Calu3 (cell line): ENCODE measurements at places on chromosomes 13 and 19. TPM values are rescaled to one million over a fixed set of nuclear protein-coding genes. Genes with fewer than 3 reads are reported as not detected.

CEACAM21 gene
- not detected in 2 replicates for total RNA-seq

DNA sequence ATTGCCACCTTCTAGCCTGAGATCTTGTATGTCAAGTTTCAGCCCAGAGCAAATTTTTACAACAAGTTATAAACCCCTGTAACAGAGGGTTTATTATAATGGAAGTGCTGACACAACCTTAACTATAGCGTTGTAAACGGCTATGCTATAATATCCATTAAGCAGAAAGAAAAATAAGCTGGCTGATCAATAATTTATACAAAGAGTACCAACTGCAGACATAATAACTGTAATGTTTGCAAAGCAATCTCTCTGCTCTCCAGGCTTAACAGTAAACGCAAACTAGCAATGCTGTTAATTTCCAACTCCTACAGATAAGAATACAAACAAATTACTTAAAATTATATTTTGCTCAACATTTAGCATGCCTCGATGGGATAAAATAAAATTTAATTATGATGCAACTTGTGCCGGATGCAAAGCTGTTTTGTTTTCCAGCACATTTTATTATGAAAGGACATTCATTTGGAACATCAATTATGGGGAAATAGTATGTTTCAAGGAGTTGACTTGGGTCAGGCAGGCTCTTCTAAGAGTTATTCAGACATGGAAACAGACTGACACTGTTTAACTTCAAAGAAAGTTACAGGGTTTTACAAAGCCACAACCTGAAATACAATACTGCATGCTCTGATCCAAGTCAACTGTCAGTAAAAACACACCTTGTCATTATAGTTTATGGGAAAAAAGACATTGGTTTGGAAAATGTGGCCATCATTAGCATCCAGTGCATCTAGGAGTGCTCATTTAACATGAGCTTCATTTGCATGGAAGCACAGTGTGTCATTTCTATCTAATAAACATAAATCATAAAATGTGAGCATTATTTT lies 6.6 kb upstream of the DACH1 start:
- no peak for DNase-seq

SIGLECL1 gene
- total RNA-seq = not detected in 2 replicates

DNA sequence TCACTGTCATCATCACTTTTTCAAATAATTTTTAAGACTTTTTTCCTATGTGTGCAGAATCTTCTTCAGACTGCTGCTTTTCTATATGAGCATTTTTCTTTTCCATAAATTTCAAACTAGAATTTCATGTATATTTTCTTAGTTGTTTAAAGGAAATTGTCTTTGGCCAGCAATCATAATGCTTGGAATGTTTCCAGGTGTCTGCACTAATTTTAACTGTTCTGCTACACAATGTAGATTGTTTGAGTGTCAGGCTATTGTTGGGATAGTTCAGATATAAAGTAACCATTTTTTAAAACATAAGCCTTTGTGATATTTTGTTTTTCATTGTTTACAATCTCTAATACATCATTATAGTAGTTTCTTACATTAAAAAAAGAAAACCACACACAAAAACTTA lies 1418.5 kb downstream of the EFNB2 start:
- no peak for DNase-seq

GRCh38 chr13:107497661-107498060 lies 717.7 kb downstream of the LIG4 start:
- no peak for DNase-seq

- DNase-seq = no peak
Measured at GRCh38 chr13:31121379-31122140, 40.1 kb downstream of the HSPH1 start.

DNA sequence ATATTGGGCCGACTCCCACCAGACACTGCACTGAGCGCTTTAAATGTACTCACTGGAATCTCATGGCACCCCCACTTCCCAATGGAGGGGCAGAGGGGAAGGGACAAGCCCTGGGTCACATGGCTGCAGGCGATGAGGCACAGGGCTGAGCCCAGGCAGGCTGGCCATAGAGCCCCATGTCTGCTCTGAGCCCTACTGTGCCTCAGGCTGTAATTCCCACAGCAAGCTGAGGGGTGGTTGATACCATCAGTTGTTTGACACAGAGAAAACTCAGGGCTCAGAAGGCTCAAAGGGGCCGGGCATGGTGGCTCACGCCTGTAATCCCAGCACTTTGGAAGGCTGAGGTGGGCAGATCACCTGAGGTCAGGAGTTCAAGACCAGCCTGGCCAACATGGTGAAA lies 25.1 kb downstream of the RFX1 start:
- DNase-seq = no peak

GRCh38 chr19:21824679-21825078 lies 11.3 kb downstream of the ZNF43 start:
- DNase-seq = no peak

GJB6 gene
- total RNA-seq = 0.24 TPM in 1 of 2 replicates, not detected in the other

DNA sequence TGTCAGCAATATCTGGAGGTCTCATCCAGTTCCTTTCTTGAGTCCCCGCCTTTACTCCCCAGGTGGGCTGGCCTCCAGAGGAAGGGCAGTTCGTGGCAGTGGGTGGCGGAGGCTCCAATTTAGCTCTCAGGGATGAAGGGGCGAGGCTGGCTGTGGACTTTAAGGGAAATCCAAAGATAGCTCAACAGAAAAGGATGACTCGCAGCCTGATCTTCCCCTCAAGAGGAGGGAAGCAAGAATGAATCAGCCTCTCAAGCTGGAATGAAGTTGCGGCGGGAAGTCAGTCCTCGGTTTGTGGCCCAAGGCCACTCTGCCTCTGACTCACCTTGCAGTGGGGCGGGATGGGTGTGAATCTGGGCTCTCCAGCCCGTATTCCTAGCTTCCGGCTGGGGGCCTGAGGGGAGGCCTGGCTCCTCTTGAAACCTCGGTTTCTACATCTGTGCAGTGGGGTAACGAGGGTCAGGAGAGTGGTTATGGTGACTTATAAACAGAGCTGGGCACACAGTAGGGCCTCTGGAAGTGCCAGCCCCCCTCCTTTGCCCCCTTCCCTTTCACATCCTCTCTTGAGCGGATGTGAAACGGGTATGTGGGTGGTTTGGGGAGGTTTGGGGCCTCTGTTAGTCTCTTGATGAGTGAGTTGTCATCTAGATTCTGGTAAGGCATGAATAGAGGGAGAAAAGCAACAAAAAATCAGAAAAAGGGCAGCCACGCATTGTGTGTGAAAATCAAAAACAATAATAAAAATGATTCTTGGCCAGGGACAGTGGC lies 10.5 kb upstream of the SMG9 start:
- peak; percentile 77 for DNase-seq

- DNase-seq = no peak
Measured at GRCh38 chr13:79141082-79141481, 265.0 kb downstream of the RBM26 start.

DNA sequence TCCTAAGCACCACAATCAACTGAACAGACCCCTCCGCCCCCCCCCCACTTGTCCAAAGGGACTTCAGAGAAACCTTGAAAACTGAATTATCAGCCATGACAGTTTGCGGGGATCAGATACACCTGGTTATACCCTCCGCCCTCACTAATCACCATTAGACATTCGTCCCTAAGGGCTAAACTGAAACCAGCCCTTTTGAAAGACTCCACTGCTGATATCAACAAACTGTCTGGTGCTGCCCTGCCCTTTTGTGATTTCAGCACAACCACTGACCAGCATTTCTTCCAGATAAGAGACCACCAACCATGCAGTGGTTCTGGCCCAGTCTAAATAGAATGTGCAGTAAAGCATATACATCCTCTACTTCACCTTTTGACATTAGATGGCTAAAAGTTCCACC lies 1422.9 kb downstream of the EFNB2 start:
- no peak for DNase-seq

GRCh38 chr19:9971166-9971897 lies 35.0 kb upstream of the OLFM2 start:
- no peak for DNase-seq

DNA sequence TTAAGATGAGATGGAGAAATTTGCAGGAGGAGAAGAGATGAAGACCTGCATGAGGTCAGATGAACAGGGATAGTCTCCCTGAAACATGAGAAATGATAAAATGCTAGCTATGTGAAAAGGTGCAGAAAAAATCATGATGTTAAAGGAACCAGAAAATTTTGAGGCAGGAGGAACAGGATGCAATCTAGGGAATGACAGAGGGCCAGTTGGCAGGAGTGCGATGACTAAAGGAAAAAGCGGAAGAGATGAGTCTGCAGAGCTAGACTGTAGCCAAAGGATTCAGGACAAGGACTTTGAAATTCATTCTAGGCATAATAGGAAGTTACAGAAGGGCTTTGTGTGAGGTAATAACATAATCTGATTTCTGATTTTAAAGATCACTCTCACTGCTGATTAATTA lies 77.9 kb downstream of the TRPC4 start:
- DNase-seq = no peak

CYP2A6 gene
- not detected in 2 replicates for total RNA-seq

CALR3 gene
- not detected in 2 replicates for total RNA-seq

NLRP11 gene
- 0.22 TPM in 1 of 2 replicates, not detected in the other for total RNA-seq

DNA sequence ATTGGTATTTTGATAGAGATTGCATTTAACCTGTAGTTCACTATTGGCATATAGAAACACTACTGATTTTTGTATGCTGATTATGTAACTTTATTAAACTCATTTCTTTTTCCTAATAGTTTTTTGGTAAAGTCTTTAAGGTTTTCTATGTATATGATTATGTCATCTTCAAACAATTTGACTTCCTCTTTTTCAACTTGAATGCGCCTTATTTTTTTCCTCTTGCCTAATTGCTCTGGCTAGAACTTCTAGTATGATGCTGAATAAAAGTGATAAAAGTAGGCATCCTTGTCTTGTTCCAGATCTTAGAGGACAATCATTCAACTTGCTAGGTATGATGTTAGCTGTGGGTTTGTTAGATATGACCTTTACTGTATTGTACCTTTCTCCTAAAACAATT lies 1034.9 kb downstream of the PCDH9 start:
- DNase-seq = no peak

CLEC11A gene
- total RNA-seq = 2.3 and 2.4 TPM in 2 replicates

DNA sequence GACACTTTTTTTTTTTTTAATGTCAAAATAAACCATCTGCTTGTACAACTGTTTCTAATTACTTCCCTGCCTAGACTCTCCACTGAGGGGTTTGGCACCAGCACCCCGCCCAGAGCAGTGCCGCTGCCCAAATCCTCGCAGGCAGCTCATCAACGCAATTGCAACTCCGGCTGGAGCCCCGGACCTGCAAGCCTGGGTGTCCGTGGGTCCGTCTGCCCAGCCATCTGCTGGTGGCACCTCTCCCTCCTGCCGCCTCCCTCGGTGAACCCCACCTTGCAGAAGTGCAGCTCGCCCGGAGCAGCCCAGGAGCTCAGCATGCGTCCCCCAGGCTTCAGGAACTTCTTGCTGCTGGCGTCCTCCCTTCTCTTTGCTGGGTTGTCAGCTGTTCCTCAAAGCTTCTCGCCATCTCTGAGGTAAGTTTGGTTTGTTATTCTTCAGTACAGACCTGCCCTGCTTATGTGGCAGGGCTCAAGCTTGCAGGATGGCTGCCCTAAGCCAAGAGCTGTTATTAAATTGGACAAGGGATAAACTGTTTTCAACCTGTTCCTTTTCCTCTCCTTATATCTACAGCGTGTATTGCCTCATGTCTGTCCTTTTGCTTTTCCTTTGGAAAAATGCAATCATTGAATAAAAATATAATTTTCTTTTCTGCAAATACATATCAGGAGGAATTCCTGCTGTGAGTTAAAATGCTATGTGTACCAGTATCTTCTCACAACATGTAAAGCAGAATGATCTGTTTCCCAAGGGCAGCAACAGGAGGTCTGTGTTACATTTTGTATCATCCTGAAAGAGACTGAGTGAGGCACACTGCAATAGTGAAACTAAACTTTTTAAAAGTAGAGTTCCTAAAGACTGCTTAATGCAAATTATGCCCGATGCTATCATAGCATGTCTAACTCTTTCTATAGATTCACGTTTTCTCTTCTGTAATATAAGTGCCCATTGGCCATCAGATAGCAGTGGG lies at the start of gene ITGBL1:
Gene ITGBL1, plus strand, starts transcription at position 157 of the 967 bp plus-strand sequence. Its CDS starts 159 bp downstream, at position 316.
- DNase-seq = no peak

DNA sequence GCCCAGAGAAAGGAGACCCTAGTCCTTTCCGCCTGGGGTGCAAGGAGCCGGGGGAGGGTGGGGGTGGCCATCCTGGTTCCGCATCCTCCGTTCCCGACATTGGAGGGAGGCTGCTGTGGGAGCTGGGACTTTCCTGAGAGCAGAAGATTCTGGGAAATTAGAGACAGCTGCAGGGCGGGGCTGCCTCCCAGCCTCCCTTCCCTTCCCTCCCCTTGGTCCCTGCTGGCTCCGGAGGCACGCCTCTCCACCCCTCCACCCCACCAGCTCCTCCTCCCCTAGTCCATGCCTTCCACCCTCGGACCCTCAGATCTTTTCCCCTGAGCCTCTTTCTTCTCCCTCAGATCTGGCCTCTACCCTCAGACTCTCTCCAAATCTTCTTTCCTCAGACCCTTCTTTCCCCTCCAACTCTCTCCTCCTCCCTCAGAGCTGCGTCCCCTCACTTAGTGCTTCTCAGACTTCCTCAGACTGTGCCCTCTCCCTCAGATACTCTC lies 3.1 kb upstream of the BCL3 start:
- peak; percentile 52 for DNase-seq

DNA sequence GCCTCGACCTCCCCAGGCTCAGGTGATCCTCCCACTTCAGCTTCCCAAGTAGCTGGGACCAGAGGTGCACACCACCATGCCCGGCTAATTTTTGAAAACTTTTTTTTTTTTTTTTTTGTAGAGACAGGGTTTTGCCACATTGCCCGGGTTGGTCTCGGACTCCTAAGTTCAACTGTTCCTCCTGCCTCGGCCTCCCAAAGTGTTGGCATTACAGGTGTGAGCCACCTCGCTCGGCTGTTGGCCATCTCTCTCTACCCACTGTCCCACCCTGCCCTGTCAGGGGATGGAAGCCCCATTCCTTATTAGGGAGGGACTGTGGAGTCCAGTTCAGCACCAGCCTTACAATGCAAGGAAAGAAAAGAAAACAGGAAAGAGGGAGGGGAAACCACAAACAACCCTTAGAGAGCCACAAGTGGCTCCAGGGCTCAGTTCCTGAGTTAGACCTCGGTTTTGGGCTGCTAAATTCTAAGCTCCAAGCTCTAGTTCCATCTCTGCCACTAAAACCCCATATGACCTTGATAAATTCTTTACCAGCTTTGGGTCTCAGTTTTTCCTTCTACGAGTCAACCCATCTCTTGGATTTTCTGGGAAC lies 31.7 kb downstream of the ACTL9 start:
- no peak for DNase-seq

GRCh38 chr13:88895261-88895941 lies 1224.2 kb downstream of the SLITRK5 start:
- no peak for DNase-seq

DNA sequence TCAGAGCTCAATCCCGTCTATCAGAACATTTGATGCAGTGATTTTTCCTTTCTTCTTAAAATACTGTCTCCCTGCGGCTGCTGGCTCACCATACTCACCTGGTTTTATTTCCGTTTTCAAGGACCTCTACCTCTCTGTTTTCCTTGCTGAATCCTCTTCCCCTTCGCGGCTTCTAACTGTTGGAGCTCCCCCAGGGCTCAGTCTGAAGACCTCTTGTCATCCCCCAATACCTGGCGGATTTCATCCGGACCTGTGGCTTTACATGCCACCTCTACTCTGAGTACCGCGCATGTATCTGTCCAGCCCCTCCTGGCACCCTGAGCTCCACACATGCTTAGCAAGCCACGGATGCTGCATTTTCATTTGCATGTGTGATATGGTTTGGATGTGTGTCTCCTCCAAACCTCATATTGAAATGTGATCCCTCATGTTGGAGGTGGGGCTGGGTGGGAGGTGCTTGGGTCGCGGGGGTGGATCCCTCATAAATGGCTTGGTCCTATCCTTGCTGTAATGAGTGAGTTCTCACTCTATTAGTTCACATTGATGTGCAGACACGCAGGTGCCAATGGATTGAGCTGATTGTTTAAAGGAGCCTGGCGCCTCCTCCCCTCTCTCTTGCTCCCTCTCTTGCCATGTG lies 106.2 kb upstream of the LSM14A start:
- no peak for DNase-seq

ZNF132 gene
- total RNA-seq = not detected in 2 replicates

ANO8 gene
- total RNA-seq = 9.6 and 10.5 TPM in 2 replicates

NANOS3 gene
- 1.2 TPM in 1 of 2 replicates, not detected in the other for total RNA-seq
